NCI-H1417 (cell line): ENCODE measurements at places on chromosomes 11 and 22.

GRCh38 chr11:1444823-1445422 is 41.7 kb downstream of the MOB2 start:
- no peak for DNase-seq

- no peak for DNase-seq
Measured at GRCh38 chr11:68293708-68294107, 18.7 kb upstream of the LRP5 start.

GRCh38 chr11:87675993-87676392 is 499.2 kb downstream of the RAB38 start:
- DNase-seq: no peak

GRCh38 chr11:93988455-93988854 is 32.7 kb upstream of the HEPHL1 start:
- no peak for DNase-seq

DNA sequence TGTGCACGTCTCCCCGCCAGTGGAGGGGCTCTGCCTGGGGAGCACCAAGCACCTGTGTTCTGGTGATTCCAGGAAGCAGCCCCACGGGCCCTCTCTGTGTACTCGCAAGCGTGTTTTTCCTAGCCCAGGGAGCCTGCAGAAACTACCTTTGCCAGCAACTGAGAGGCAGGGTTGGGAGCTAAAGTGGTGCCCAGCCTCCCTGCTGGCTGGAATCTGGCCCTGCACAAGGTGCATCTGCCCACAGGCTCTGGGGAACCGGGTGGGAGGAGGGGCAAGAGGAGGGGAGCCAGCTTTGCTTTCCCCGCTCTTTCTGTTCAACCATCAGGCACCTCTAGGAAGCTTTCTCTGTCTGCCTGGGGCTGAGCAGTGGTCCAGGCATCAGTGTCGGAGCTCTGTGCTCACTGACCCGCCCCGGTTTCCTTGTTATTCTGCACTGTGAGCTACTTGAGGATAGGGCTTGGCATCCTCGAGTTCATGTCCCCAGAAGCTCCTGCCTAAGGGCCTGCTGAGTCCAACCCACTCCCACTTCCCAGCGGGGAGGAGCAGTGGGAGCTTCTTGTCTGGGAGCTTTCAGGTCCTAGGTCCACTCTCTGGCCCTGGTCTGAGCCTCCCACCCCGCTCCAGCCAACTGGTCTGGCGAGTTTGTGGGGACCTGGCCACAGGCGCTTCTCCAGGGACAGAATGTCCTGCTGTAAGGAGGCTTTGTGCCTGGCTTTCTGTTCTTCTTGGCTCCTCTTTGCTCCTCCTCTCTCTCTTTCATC is 14.9 kb downstream of the DAGLA start:
- DNase-seq: peak; percentile 48

DNA sequence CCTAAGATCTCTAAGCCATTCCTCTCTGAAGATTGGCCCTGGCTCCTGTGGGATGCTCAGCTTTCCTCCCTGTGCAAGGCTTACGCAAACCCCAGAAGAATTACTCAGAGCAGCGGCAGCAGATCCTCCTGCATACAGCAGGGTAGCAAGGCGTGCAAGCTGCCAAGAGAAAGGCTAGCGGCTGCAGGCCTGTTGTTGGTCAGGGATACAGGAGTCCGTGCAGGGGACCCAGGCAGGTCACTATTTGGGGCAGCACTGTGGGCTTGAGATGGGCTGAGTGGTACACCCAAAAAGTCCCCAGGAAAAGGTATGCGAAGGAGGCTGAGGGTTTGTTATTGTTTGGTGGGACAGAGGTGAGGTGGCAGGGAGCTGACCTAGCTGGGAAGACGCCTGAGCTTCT is 1.5 kb downstream of the GLB1L2 start:
- DNase-seq: no peak

GRCh38 chr11:78832226-78832947 is 257.7 kb upstream of the NARS2 start:
- DNase-seq: peak; percentile 16

GRCh38 chr22:24584166-24584790 is 8.6 kb downstream of the LRRC75B start:
- no peak for DNase-seq
